ENCODE measurements at places on chromosomes 12 and 14. TPM values are rescaled to one million over a fixed set of nuclear protein-coding genes. Genes with fewer than 3 reads are reported as not detected.

DNA sequence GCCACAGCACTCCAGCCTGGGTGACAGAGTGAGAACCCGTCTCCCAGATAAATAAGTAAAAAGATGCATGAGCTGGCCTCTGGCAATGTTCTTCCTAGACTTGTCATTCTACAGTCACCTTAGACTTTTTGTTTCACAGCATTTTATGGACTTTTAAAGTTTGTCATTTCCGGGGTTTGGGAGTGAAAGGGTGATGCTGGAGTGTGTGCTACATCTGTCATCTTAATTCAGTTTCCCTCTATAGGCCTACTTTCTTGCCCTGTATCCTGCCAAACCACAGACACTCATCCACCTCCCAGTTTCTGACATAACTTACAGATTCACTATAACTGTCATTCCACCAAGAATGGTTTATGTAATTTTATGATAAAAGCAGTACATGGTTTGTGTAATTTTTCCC lies 166.7 kb upstream of the PARP11 start:
- DNase-seq = no peak

GRCh38 chr14:52032204-52032801 lies 36.6 kb downstream of the NID2 start:
- DNase-seq = no peak

DNA sequence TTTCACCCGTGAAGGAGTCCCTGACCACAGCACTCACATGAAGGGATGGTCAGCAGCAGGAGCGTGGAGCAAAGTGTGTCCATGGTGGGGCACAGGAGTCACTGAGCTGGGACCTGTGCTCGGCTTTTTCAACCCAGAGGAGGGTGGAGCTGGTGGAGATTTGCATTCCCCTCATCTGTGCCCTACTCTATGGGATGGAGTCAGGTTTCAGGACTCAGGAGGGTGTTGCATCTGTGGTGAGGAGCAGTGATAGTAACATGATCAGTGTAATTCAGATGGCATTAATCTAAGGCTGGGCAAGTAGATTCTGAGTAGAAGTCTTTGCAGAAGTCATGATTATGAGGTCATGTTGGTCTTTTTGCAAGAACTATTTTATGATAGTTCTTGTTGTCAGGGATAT lies 511.9 kb downstream of the TMEM121 start:
- DNase-seq = no peak

DNA sequence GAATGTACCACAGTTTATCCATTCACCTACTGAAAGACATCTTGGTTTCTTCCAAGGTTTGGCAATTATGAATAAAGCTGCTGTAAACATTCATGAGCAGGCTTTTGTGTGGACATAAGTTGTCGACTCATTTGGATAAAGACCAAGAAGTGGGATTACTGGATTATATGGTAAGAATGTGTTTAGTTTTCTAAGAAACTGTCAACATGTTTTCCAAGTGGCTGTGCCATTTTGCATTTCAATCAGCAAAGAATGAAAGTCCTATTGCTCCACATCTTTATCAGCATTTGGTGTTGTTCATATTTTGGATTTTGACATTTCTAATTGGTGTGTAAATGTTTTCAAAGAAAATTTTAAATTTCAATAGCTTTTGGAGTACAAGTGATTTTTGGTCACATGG lies 27.3 kb upstream of the KLRF1 start:
- DNase-seq = no peak

DNA sequence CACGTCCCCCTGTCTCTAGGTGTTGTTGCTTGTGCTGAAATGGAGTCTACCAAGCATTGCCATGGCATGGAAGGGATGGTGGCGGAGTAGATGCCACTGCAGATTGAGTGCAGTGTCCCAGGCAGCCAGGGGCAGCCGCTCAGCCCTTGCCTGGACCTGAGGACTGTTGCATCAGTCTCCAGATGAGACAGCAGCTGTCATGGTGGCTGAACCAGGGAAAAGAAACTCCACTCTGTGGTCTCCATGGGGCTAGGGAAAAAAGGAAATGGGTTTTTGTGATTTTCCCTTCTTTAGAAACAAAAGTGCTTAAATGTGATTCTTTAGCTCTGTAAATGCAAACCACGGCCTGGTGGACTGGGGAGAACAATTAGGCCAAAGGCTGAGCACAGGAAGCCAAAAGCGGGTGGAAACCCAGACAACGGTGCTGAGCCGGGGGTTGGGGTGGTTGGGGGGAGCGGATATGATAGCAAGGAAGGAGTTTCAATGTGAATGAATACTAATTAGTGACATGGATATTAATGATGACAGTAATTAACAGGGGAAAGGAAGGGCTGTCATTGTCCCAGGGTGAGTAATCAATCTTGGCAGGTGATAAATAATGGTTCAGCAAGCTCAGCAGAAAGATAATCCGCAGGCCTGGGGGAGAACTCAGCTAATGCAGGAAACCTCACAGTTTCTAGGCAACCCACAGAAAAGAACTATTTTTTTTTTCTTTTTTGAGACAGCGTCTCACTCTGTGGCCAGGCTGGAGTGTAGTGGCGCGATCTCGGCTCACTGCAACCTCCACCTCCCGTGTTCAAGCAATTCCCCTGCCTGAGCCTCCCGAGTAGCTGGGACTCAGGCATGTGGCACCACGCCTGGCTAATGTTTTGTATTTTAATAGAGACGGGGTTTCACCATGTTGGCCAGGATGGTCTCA lies 442.6 kb downstream of the DPF3 start:
- peak; percentile 39 for DNase-seq

DNA sequence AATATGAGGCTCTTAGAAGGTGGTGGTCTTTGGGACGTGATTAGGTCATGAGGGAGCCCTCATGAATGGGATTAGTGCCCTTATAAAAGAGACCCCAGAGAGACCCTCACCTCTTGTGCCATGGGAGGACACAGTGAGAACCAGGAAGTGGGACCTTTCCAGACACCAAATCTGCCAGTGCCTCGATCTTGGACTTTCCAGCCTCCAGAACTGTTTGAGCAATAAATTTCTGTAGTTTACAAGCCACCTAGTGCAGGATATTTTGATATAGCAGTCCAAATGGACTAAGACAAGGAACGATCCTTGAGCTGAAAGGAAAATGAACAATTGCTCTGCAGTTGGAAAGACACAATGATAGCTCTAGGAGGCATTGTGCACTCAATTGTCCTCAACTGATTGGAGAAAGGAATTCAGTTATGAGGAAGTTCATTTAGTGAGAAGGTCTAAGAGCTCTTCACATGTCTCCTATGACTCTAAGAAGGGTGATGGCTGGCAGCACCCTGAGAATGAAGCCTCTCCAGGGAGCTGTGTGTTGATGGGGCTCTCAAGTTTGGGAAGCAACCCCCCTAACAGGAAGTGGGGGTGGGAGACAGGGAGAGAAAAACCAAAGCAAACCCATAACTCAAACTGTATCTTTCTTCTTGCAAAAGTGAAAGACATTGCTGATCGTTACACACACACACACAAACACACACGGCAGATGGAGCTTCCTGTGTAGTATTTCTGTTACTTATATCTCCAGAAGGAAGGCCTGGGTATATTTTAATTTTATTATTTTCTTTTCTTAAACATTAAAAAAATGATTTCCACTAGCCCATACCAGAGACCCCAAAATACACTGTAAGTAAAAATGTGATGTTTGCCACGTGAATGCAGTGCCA lies 21.0 kb downstream of the CHST11 start:
- no peak for DNase-seq

- DNase-seq = no peak
These were observed 45.0 kb downstream of the CFAP54 start for GRCh38 chr12:96534339-96534738.

DNA sequence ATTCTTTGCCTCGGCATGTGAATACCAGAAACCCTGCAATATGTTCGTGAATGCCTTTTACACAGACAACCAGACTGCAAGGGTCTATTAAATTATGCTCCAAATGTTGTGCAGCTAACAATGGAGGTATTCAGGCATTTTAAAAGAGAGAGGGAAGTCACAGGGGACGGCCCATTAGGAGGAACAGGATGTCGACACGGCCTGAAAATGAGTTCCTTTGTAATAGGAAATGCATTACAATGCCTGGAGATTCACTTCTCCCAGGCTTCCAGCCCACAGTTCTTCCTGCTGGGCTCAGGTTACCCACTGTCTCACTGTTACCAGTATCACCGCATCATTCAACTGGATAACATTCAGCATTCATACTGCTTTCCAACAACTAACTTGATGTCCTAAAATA lies 2.5 kb downstream of the DUSP6 start:
- peak; percentile 68 for DNase-seq

GRCh38 chr14:39731912-39732311 lies 299.7 kb upstream of the FBXO33 start:
- no peak for DNase-seq

Gene ARG2
- 3.1 TPM for total RNA-seq

Data from upper lobe of left lung (tissue), 6 donors.